ENCODE measurements at places on chromosomes 5 and 9. TPM values are rescaled to one million over a fixed set of nuclear protein-coding genes. Genes with fewer than 3 reads are reported as not detected.

The AGXT2 gene
- total RNA-seq, result not detected

The TMEFF1 gene
- 2.2 TPM for total RNA-seq

The PHYHD1 gene
- total RNA-seq, result not detected

The FOXE1 gene
- 0.82 TPM for total RNA-seq

The LHFPL2 gene
- 25.8 TPM for total RNA-seq

The GLT6D1 gene
- not detected for total RNA-seq

The AQP7 gene
- total RNA-seq, result 0.26 TPM

The CCDC180 gene
- 2.9 TPM for total RNA-seq

The DND1 gene
- 1.8 TPM for total RNA-seq

The HARS2 gene
- total RNA-seq, result 44.1 TPM

GRCh38 chr9:34437006-34437925 lies 21.1 kb downstream of the FAM219A start:
- no peak overlapping the region for H3K27ac ChIP-seq
- no peak overlapping the region for H3K4me3 ChIP-seq
- DNase-seq, result peak; percentile 39
- H3K36me3 ChIP-seq, result no peaks in the 10 kb centered on the region
- no peaks in the 10 kb centered on the region for H3K27me3 ChIP-seq
- no peaks in the 10 kb centered on the region for H3K4me1 ChIP-seq

DNA sequence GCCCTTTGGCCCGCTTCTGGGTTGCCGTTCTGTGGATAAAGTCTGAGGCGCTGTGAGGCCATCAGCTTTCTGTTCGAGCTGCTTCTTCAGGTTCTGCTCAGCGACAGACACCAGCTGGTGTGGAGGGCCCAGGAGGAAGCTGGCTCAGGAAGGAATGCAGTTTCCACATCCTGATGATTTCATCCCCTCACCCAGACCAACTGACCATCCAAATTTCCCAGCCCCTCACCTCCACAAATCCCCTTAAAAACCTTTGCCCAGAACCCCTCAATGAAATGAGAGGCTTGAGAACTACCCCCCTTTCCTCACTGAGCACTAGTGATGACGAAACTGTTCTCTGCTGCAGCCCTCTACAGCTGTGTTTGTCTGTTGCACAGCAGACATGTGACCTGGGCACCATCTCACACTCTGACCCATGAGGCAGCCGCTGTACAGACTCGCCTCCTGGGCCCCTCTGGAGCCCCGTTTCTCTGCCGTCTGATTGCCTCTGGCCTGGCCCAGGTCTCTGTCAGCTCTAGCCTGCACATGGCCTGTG lies 45.4 kb downstream of the SPATA31C2 start:
- H3K4me1 ChIP-seq, result no peaks in the 10 kb centered on the region
- H3K27me3 ChIP-seq, result no peaks in the 10 kb centered on the region
- DNase-seq, result no peak
- H3K27ac ChIP-seq, result no peak overlapping the region
- no peak overlapping the region for H3K4me3 ChIP-seq

GRCh38 chr5:60163762-60164161 lies 270.2 kb upstream of the PDE4D start:
- H3K4me1 ChIP-seq, result no peaks in the 10 kb centered on the region
- DNase-seq, result no peak
- H3K27me3 ChIP-seq, result no peaks in the 10 kb centered on the region
- H3K4me3 ChIP-seq, result no peak overlapping the region
- H3K36me3 ChIP-seq, result no peaks in the 10 kb centered on the region

GRCh38 chr5:81639556-81639955 lies 111.3 kb downstream of the SSBP2 start:
- H3K27me3 ChIP-seq, result no peaks in the 10 kb centered on the region
- no peak for DNase-seq
- no peaks in the 10 kb centered on the region for H3K36me3 ChIP-seq
- H3K27ac ChIP-seq, result no peak overlapping the region

- H3K27ac ChIP-seq, result no peak overlapping the region
- no peaks in the 10 kb centered on the region for H3K4me1 ChIP-seq
- H3K27me3 ChIP-seq, result no peaks in the 10 kb centered on the region
These were observed 6.6 kb downstream of the MYMK start for GRCh38 chr9:133518200-133518599.

- no peaks in the 10 kb centered on the region for H3K36me3 ChIP-seq
- no peaks in the 10 kb centered on the region for H3K27me3 ChIP-seq
- H3K4me3 ChIP-seq, result peak overlapping the region; percentile 78
- DNase-seq, result no peak
- peak overlapping the region; percentile 79 for H3K27ac ChIP-seq
These were observed 683 bp downstream of the DBN1 start for GRCh38 chr5:177472460-177473442.

GRCh38 chr9:123742009-123742767 lies 187.7 kb downstream of the DENND1A start:
- DNase-seq, result no peak
- no peak overlapping the region for H3K4me3 ChIP-seq
- H3K27ac ChIP-seq, result no peak overlapping the region
- H3K36me3 ChIP-seq, result no peaks in the 10 kb centered on the region
- no peaks in the 10 kb centered on the region for H3K27me3 ChIP-seq

- 0 out of 2 replicates have a peak, but pooled peaks cover 5% of the 10 kb centered on the region for H3K4me1 ChIP-seq
- no peaks in the 10 kb centered on the region for H3K36me3 ChIP-seq
- no peak overlapping the region for H3K4me3 ChIP-seq
- H3K27ac ChIP-seq, result no peak overlapping the region
These were observed 4.8 kb downstream of the LHX2 start for GRCh38 chr9:124016175-124017050.

GRCh38 chr5:91175708-91176107 lies 207.4 kb downstream of the ARRDC3 start:
- H3K4me3 ChIP-seq, result no peak overlapping the region
- DNase-seq, result no peak
- H3K27me3 ChIP-seq, result no peaks in the 10 kb centered on the region
- no peak overlapping the region for H3K27ac ChIP-seq

- DNase-seq, result no peak
- H3K4me3 ChIP-seq, result no peak overlapping the region
- H3K4me1 ChIP-seq, result no peaks in the 10 kb centered on the region
- no peak overlapping the region for H3K27ac ChIP-seq
- no peaks in the 10 kb centered on the region for H3K36me3 ChIP-seq
These were observed 452.7 kb downstream of the BNC2 start for GRCh38 chr9:16417749-16418148.

DNA sequence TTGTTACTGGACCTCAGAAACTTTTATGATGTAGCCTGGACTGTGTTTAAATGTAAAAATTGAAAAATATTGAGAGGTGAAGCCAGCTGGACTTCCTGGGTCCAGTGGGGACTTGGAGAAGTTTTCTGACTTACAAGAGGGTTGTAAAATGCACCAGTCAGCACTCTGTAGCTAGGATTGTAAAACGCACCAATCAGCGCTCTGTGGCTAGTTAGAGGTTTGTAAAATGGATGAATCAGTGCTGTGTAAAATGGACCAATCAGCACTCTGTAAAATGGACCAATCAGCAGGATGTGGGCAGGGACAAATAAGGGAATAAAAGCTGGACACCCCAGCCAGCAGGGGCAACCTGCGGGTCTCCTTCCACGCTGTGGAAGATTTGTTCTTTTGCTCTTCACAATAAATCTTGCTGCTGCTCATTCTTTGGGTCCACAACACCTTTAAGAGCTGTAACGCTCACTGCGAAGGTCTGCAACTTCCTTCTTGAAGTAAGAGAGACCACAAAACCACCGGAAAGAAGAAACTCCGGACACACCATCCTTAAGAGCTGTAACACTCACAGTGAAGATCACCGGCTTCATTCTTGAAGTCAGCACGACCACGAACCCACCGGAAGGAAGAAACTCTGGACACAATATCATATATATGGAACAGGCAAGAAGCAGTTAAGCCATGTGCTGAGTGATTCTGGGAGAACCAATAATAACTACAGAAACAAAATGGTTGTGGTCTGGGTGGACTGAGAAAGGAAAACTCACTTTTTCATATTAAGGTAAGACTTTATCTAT lies 201.3 kb downstream of the GABRG2 start:
- H3K27ac ChIP-seq, result no peak overlapping the region
- H3K27me3 ChIP-seq, result no peaks in the 10 kb centered on the region
- no peaks in the 10 kb centered on the region for H3K36me3 ChIP-seq
- no peak for DNase-seq
- H3K4me1 ChIP-seq, result no peaks in the 10 kb centered on the region

- no peaks in the 10 kb centered on the region for H3K27me3 ChIP-seq
- DNase-seq, result no peak
- H3K4me1 ChIP-seq, result no peaks in the 10 kb centered on the region
- peaks cover 2% of the 10 kb centered on the region for H3K36me3 ChIP-seq
- H3K4me3 ChIP-seq, result no peak overlapping the region
These were observed 185.8 kb downstream of the CDK5RAP2 start for GRCh38 chr9:120394058-120394669.

DNA sequence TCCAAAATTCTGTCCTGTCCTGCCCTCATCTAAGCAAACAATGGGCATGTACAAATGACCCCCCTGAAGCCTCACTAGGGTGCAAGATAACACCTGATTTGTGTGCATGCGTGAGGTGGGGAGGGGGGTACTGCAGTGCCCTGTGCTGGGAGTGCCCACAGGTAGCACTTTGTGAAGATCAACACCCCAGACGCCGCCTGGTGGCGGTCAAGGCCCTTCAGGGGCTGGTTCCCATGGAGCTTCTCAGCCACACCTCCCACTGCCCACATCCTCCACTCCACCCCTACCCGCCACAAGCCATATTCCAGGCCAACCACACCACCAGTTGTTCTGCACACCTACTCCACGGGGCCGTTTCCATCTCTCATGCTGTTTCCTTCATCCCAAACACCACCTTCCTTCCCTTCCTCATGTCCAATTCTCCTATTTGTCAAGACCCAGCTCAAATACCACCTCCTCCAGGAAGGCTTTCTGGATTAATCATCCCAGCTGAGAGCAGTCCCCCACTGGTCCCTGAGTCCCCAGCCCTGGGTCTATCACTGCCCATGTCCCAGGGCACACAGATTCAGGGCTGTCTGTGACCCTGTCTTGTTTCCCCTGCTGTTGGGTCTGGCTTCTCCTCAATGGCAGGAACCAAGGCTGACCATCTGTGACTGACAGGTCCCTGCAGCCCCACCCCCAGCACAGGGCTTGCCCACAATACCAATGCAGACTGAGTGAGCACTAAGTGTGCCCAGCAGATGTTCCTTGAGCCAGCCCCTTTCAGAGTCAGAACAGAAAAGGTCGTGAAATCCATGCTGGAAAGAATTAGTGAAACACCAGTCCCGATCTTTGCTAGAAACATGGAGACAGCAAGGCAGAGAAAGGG lies 178.4 kb downstream of the PAX5 start:
- no peaks in the 10 kb centered on the region for H3K36me3 ChIP-seq
- H3K27ac ChIP-seq, result no peak overlapping the region
- DNase-seq, result peak; percentile 8
- H3K4me1 ChIP-seq, result 0 out of 2 replicates have a peak, but pooled peaks cover 2% of the 10 kb centered on the region
- no peak overlapping the region for H3K4me3 ChIP-seq
- H3K27me3 ChIP-seq, result peaks cover 9% of the 10 kb centered on the region

DNA sequence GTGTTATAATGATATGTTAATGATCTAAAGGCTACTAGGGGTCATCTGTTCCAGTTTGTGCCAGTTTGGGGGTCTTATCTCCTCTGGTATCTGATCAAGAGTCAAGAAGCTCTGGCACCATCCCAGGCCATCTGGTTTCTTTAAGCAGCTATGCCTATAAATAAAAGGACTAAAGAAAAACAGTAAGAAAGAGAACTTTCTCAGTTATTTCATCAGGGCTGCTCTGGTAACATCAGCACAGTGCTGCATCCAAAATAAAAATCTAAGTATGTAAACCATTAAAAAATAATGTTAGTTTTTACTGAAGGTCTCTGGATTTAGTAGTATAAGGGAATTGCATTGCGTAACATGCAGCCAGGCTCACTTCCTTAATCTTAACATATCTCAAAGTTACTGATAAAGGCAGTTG lies 185.0 kb downstream of the NR2F1-AS1 start:
- DNase-seq, result no peak
- no peaks in the 10 kb centered on the region for H3K36me3 ChIP-seq
- H3K27ac ChIP-seq, result no peak overlapping the region
- no peaks in the 10 kb centered on the region for H3K27me3 ChIP-seq
- H3K4me1 ChIP-seq, result no peaks in the 10 kb centered on the region

GRCh38 chr9:38195737-38196161 lies 126.7 kb upstream of the SHB start:
- H3K27me3 ChIP-seq, result no peaks in the 10 kb centered on the region
- no peaks in the 10 kb centered on the region for H3K36me3 ChIP-seq
- DNase-seq, result no peak
- H3K27ac ChIP-seq, result no peak overlapping the region
